ENCODE measurements at places on chromosomes 5 and 9.
A peak's percentile ranks its signal among the peaks of the same experiment; 100 is the strongest.

- no peak for DNase-seq
These were observed 17.6 kb downstream of the TNFAIP8 start for GRCh38 chr5:119373449-119373858.

DNA sequence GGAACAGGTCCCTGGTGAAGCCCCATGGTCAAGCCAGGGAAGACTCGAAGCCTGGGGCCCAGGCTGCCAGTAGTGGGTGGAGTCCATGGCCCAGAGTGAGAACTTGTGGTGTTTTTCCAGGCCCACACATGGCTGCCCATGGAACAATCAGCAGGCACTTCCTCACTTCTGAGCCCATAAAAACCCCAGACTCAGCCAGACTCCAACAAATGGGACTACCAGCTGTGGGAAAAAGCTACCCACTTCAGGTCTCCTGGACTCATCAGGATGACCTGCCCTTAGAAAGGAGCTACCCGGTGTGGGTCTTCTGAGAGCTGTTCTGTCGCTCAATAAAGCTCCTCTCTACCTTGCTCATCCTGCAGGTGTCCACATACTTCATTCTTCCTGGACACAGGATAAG is 108.9 kb downstream of the ST8SIA4 start:
- no peak for DNase-seq

- DNase-seq = no peak
These were observed 250.7 kb upstream of the PTPRD start for GRCh38 chr9:10863476-10863875.

DNA sequence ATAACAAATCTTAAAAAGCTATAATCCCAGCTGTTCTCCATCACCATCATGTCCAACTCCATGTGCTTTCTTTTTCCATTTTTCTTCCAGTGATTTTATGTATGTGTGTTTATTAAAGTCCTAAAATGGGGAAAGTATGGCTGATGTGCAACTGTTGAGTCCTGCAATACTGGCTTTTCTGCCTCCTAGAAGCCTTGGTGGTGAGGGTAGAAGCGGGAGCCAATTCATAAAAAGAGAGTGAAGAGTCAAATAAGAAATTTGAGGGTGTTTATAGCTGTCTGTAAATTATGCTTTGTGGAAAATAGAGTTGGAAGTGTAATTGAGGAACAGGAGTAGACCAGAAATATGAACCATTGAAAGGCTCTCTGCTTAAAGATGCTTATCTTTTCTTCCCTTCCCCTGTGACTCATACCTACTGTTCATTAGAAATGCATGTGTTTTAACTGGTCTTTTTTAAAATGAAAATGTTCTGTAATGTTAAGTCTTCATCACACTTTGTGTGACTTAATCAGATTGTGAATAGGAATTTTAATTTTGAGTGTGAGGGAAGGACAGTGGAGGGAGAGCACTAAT is 80.1 kb downstream of the ZCCHC7 start:
- DNase-seq = no peak

DNA sequence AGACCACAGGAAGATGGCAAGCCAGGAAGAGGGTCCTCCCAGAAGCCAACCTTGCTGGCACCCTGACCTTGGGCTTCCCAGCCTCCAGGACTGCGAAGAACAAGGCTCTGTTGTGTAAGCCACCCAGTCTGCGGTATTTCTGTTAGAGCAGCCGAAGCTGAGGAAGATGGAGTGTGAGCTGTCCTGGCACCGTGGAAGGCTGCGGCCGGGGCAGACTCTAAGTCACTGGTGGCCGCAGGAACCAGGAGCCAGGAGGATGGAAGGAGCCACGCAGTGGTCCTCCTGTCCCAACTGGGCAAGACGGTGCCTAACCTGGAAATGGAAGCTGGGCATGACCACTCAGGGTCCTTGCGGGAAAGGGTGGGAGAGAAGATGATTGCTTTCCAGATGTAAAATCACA is 89.1 kb downstream of the ZNF354C start:
- DNase-seq = no peak

GRCh38 chr5:33788922-33789566 is 102.7 kb downstream of the ADAMTS12 start:
- no peak for DNase-seq

DNA sequence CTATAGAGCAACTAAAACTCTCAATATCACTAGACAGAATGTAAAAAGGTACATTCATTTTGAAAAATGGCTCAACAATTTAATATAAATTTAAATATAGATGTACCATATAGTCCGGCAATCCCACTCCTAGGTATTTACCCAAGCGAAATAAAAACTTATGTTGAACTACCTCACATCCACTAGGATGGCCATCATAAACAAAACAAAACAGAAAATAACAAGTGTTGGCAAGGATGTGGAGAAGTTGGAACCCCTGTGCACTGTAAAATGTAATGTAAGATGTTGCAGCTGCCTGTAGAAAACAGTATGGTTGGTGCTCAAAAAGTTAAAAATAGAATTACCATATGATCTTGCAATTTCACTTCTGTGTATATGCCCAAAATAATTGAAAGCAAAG is 36.9 kb upstream of the SELENOP start:
- DNase-seq = no peak

DNA sequence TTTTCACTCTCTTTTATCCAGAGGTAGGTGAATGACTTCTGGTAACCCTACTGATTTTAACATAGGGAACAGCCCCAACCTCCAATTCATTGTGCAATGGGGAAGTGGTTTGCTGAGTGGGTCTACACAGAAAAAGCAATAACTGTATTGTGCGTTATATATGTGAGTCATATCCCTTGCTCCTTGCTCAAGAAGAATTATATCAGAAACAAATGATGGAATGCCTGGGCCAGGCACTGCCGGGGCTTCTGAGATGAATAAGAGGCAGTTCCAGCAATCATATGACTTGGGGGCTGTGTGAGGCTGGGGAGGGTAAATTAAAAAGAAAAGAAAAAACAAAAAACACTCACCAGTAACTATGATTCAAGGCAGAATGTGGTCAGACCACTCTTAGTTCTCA is 79.2 kb upstream of the ABCA1 start:
- DNase-seq = no peak

DNA sequence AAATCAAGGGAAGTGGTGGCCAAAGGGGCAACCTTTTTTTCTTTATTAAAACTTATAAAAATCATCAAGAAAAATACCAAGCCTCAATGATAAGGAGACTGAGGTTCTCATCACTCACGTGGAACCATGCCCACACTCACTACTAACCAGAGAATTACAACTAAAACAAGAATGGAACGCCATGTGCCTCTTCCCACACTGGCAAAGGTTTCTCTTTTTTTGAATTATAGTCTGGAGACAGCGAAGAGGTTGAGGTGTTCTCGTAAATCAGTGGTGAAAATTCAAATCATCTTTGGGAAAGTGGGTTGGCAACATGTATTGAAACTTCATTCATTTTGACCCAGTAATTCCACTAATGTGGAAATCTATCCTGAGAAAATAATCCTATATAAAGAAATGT is 19.4 kb downstream of the FPGS start:
- DNase-seq = no peak

DNA sequence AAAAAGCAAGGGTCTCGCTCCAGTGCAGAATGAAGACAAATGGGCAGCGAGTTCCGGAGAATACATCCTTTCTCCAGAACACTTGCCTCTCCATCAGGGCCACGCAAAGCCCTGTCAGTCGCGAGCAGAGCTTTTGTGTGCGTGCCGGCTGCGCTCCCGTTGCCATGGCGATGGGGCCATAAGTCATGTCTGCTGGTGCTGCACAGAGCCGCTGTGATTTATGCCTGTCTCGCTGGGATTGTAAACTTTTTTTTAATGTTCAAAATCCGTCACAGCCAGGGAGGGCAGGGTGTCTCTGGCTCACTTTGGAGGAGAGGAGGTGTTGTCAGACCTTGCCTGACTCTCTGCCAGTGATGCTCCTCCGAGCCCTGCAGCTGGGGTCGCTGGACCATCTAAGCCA is 272.7 kb downstream of the TRIM32 start:
- DNase-seq = no peak

GRCh38 chr9:133521122-133522072 is 3.4 kb downstream of the MYMK start:
- no peak for DNase-seq

- DNase-seq = peak; percentile 81
These were observed at the start of gene C5orf24 for GRCh38 chr5:134845852-134846640. Gene C5orf24 (plus strand): TSS chr5:134845968. CDS start chr5:134854901, 8,933 bp downstream.

- no peak for DNase-seq
These were observed 677.9 kb downstream of the DTWD2 start for GRCh38 chr5:118310401-118310800.

DNA sequence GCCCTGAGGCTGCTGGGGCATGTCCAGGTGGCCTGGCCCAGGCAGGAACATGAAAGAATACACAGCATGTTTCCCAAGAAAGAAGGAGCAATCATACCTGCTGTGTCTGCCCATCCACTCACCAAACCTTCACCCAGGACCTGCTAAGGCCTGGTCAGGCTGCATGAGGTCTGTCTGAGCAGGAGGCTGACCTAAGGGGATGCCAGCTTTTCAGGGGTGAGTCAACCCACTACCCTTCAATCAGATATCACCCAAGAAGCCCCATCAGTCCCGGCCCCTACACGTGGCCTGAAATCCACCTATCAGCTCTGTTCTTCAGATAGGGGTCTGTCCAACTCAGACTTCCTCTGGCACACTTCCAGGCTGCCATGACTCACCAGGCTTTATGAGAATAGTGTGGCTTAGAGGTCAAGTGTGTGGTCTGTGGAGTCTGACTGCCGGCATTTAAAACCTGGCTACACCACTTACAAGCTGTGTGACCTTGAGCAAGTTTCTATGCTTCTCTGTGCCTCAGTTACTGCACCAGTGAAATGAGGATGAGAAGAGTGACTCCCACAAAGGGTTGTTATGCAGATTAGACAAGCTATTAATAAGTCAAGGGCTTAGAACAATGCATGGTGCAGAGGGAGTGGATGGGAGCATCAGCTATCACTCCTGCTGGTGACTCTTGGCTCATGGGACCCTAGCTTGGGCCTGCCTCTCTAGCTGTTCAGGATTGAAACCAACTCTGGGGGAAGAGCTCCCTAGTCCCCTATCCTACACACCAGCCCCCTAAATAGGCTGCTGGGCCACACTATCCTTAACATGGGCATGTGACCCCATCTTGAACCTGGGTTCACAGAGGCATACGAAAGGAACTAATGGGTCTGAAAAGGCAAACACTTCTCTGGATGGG is 130.3 kb downstream of the PAX5 start:
- DNase-seq = no peak

GRCh38 chr5:80149161-80149609 is 106.7 kb downstream of the SERINC5 start:
- no peak for DNase-seq

- no peak for DNase-seq
These were observed 89.3 kb downstream of the SEMA5A start for GRCh38 chr5:9456435-9457042.

GRCh38 chr9:109411798-109412352 is 86.2 kb downstream of the PTPN3 start:
- no peak for DNase-seq

DNA sequence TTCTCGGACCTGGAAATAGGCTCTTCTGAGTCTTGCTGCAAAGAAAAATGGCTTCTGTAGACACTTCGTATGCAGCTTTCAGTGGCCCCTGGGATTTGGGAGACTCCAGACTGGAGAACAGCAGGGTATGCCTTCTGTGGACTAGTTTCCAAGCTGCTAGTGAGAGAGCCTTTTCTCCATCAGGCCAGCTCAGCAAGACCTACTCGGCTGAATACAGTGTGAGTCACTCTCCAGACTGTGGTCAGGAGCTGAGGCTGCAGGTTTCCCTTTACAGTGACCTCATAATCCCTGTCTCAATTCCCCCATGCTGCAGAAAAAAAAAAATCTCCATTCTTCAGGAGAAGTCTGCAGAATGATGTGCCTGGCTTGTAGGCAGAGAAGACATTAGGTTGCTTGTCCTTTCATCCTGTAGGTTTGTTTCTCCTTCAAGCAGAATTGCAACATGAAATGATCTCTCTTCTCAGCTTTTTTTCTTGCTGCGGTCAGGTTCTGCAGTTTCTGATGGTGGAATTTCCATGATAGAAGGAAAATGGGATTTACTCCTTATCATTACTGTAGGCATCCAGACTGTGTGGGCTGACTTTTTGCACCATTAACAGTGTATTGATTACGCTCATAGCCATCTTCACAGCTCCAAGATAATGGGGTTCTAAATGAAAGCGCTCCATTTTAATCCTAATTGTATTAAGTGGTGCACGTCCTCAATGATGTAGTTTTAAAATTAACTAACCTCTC is 78.3 kb upstream of the TNFSF8 start:
- no peak for DNase-seq

GRCh38 chr9:87770616-87771315 is 44.8 kb downstream of the CTSL start:
- DNase-seq = no peak

DNA sequence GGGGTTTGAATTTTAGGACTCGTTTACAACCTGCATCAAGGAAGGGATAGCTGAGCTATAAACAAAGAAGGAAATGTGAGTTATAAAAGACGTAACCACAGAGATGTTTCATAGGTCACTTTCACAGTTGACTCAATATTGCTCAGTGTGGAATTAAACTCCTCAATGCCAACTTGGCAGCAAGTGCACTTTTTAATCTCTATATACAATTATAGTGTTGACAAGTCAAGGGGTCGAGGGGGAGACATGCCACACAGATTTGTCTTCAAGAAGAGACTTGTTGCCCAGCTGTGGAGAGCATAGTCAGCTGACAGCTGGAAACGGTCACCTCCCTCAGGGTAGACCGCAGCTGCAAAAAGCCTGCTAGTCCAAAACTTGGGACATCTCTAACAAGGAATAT is 163.4 kb upstream of the DMAC1 start:
- DNase-seq = no peak

DNA sequence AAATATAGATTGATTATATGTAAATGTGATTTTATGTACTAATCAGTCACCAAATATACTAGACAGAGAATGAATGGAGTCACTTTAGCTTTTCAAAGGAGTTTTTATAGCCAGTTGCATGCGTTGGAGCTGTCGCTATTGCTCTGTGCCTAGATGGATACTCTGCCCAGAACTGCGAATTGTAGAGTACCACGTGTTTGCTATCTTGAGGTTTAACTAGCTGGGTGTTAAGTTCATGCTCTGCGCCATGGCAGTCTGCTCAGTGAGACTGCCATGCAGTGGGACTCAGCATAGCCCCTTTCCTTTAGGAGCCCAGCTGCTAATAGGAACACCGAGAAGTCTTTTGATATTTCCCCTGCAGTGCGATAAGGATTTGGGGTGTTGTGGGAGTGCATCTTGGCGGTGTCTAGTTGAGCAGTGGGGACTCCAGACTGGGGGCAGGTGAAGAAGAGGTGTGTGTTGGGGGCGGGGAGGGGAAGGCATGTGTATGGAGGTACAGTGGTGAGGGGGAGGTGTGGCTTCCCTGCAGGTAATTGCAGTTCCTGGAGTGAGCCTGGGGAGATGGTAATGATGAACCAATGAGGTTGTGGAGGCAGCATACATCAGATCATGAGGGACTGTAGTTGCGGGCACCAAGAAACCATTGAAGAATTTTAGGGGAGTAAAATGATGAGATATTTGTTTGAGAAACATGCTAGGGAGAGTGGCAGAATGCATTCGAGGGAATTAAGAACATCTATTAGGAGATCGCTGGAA is 118.9 kb downstream of the TRIO start:
- DNase-seq = no peak

DNA sequence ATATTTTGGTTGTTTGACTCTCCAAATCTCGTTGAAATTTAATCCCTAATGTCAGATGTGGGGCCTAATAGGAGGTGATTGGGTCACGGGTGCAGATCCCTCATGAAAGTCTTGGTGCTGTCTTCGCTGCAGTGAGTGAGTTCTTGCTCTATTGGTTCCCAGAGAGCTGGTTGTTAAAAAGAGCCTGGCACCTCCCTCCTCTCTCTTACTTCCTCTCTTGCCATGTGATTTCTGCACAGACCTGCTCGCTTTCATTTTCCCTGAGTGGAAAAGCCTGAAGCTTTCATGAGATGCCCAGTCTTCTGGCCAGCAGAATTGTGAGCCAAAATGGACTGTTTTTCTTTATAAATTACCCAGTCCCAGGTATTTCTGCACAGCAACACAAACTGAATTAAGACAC is 221.6 kb downstream of the MAT2B start:
- no peak for DNase-seq
